ENCODE measurements at places on chromosomes 12 and 14. TPM values are rescaled to one million over a fixed set of nuclear protein-coding genes. Genes with fewer than 3 reads are reported as not detected.

DNA sequence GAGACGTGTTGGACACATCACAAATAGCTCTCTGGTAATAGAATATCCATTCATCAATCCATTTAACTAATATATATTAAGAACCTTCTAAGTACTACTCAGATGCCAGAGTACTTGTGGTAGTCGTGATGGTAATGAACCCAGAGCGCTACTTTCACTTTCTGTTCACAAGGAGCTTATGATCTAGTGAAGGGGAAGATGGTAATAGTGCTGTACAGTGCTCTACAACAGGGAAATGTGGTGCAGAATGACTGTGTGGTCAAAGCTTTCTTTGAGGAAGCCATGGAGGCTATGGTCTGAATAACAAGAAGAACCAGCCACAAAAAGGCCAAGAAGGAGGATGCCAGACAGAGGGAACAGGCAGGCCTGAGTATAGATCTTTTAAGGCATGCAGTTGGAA lies 212.0 kb downstream of the PTPRO start:
- DNase-seq = no peak

GRCh38 chr12:132445884-132446632 lies 43.9 kb upstream of the FBRSL1 start:
- DNase-seq = no peak

HSPA2 gene
- 22.4 TPM for polyA plus RNA-seq

DNA sequence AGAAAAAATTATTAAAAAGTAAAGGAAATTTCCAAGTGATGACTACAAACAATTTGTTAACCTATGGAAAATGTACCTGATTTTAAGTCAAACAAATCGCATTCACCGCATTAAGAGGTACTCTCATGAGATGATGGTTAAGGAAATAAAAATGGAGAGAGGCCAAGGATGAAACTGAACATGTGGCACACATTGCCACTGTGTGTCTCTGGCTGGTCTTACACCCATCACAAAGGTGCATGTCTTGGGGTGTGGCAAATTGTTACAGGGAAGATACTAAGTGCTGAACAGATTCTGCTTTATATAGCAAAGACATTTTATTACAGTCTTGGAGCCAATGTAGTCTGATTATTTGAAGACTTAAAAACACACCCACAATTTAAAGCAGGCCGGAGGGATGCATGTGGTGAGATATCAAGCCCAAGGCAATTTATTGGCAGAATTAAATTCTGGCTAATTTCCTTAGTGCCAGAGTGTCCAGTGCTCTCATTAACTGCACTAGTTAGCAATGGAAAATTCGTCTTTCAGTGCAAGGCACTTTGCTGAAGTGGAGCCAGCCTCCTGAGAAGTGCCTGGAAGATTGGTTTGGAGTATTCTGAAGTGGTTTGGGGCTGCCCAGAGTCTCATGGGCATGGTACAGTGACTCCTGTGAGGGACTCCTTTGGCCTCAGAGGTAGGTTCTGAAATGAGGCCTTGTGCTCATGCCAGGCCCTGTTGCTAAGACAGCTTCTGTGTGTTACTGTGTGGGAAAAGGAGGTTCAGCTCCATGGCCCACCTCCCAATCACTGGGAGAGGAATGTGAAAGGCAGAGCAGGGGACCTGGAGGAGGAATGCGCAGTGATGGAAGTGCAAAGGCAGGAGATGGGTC lies 166.9 kb downstream of the BRMS1L start:
- DNase-seq = no peak

OLR1 gene
- 1.2 TPM for polyA plus RNA-seq

PIANP gene
- 11.3 TPM for polyA plus RNA-seq

DIP2B gene
- 24.6 TPM for polyA plus RNA-seq

TAS2R9 gene
- polyA plus RNA-seq = not detected

CLEC4D gene
- 0.35 TPM for polyA plus RNA-seq

DNA sequence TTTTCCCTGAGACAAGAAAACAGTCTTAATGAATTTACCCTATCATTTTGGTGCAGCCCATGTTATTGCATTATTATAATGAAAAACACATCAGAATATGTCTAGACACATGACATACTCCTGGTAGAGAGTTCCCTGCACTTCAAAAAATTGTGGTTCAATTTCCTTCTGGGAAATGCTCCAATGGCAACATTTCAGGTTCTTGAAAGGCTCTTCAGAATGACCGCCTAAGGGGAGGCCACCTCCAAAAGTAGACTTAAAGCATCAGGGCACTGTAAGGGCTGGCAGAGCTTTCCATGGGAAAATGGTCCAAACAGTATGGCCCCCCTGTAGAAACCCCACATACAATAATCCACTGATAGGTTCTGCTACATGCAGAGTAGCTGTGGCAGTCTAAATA lies 110.7 kb downstream of the SLC25A21 start:
- DNase-seq = no peak

DNA sequence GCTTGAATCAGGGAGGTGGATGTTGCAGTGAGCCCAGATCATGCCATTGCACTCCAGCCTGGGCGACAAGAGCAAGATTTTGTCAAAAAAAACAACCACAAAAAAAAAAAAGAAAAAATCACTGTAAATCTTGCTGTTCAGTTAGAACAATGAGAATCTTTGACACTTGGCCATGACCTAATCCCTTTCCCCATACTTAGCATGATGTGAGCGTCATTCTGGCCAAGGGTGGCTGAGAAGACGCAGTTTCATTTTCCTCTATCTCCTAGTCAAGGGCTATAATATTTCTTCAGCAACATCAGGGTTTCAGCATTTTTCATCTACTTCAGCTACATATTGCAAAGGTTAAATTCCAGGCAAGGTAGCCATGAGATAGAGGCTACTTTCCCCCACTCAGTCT lies 599.4 kb upstream of the MDGA2 start:
- DNase-seq = no peak

- no peak for DNase-seq
Observed at GRCh38 chr14:55802986-55803872, 223.2 kb downstream of the KTN1 start.

DNA sequence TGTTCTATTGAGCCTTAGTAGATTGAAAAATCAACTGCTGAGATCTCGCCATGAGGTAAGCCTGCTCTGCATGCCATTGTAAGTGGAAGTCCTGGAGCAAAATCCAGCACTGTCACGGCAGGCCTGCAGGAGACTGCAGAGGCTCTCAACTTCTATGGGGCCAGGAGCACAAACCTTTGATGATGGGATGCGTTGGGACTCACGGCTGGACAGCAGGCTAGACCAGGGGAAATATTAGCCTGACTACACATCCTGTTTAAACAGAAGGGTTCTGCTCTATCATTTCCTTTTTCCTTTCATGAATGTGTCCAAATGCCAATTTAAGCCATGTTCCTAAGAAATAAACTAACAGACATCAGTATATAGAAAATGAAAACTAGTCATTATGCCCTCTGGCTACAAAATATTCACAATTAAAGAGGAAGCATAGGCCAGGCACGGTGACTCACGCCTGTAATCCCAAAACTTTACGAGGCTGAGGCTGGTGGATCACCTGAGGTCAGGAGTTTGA lies 33.9 kb upstream of the RASSF8 start:
- DNase-seq = no peak

- no peak for DNase-seq
Observed at GRCh38 chr14:62763951-62764350, 281.3 kb downstream of the KCNH5 start.

ZFHX2 gene
- 6.7 TPM for polyA plus RNA-seq

- DNase-seq = no peak
Observed at GRCh38 chr14:26594756-26595545, 2.9 kb downstream of the NOVA1 start.

DHRS7 gene
- polyA plus RNA-seq = 85.8 TPM

DNA sequence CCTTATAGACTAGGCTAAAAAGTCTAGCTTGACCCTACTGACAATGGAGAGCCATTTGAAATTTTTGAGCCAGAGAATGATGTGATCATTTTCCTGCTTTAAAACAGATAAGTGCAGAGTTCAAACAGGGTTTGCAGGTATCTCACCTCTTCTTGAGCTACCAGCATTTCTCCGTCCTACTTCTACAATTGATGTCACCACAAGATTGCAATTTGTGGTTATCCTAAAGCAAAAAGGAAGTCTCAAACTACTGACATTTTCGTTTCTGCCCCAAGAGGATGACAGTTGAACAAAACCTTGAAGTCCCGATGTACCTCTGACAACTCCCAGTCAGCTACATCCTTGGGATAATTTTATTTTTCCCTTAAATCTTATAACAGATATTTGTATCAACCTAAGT lies 86.7 kb downstream of the PTGER2 start:
- no peak for DNase-seq

GRCh38 chr14:54579621-54580020 lies 12.7 kb downstream of the SAMD4A start:
- no peak for DNase-seq

DNA sequence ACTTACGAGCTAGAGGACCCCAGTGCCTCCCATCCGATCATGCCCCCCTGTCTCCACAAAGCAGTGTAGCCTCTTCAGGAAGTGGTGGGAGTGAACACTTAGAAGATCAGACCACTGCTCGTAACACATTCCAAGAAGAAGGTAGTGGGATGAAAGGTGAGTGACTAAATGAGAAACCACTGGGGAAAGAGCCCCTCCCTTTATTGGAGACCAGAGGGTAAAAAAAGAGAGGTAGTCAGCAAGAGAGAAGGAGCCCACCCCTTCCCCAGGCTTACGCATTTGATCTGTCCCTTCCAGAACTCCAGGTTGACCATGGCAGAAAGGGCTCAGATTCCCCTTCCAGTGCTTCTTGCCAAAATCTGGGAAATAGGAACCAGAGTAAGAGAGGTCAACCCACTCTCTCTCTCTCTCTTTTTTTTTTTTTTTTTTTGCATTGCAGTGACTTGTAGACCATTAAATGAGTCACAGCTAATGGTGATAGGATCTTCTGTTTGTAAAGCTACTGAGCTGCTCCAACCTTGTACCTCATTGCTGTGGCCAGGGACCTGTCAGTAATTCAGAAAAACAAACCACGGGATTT lies 165.4 kb downstream of the GCH1 start:
- no peak for DNase-seq

PPP1R3E gene
- polyA plus RNA-seq = 25.5 TPM

DNA sequence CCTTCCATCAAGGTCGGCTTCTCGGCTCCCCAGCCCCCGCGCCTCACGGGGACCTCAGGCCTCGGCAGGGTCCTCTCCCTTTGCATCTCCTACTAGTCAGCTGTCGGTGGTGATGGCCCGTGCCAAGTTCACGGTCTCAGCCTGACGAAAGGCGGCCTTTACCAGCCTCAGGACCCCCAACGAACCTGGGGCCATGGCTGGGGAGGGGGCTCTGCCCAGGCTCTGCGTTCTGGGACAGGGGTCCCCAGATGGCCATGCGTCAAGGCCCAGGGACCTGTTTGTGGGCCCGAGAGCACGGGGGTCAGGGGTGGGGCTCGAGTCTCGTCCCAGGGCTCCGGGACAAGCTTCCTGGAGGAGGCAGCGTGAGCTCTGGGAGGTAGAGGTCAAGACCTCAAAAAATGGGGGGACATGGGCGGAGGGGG lies 32.8 kb upstream of the DEGS2 start:
- DNase-seq = no peak

GRCh38 chr12:81942594-81942993 lies 183.4 kb upstream of the PPFIA2 start:
- DNase-seq = no peak

GRCh38 chr12:27561535-27562350 lies 37.7 kb downstream of the PPFIBP1 start:
- DNase-seq = no peak

DNA sequence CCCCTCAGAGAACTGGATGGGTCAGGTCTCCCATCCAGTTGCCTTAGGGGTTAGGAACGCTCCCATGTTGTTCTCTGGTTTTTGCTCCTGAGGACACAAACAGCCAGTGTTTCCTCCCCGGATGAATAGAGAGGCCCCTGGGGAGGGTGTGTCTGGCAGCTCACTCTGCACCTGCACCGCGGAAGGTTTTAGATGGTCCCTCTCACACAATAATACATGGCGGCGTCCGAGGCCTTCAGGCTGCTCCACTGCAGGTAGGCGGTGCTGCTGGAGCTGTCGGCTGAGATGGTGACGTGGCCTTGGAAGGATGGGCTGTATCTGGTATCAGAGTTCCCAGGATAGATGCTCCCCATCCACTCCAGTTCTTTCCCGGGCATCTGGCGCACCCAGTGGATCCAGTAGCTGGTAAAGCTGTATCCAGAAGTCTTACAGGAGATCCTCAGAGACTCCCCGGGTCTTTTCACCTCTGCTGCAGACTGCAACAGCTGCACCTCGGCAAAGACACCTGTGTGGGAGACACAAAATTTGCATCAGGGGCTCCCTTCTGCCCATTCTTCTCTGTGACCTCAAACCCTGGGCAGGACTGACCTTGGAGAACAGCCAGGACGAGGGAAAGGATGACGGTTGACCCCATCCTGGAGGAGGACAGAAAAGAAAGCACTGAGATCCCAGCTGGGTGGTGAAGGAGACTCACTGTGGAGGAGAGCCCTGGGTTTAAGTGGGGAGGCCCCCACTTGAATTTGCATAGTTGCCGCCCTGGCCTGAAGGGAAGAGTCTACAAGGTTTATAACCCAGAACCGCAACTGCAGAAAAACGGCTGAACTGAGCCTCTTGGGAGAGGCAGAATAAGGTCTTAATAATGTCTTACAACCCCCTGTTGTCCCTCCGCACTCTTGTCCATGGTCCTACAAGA lies 1324.8 kb downstream of the TMEM121 start:
- no peak for DNase-seq

CD163L1 gene
- 3.7 TPM for polyA plus RNA-seq

DNA sequence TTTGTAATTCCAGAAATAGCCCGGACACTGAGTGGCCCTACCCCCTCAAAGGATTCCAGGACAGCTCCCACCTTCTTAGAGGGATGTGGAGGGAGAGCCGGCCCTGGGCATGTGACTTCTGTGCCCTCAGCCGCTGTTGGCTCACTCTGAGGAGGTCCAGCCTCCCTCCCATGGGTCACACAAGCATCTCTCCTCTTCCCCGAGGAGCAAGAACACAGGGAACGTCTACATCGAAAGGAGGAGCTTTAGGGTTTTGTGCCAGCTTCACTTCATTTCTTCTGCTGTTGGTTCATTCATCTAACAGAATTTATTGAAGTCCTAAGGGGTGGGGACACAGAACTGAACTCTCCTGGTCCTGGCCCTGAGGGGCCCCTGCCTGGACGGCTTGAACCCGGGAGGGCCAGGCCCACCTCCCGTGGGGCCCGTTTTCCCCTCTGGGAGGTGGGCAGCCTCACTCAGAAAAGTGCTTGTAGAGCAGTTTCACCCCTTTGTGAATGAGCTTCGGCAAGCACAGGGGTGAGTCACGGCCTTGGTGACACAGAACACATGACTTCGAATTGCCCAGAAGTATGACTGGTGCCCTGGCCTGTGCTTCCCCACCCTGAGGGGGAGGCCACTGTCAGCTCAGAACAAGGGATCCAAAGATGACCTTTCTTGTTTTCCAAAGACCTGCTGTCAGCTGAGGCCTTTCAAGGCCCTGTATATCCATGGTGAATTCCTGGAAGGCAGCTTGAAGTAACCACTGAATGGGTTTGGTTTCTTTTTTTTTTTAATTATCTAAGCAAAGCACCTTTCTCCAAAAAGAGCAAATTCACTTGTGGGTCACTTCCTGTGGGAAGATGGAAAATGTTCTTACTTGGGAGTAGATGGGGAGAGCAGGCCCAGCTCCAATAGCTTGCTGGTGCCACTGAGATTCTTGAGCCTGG lies 39.2 kb downstream of the NFKBIA start:
- DNase-seq = no peak

GRCh38 chr12:34396861-34397590 lies 374.7 kb downstream of the ALG10 start:
- DNase-seq = no peak

Data from right renal pelvis (tissue), 4 donors.